ENCODE measurements at places on chromosomes 13 and 19.
A peak's percentile ranks its signal among the peaks of the same experiment; 100 is the strongest.

- DNase-seq = no peak
- H3K27me3 ChIP-seq = peaks cover 7% of the 10 kb centered on the region
- H3K4me3 ChIP-seq = no peak overlapping the region
Observed at GRCh38 chr19:34645551-34645950, 31.4 kb downstream of the SCGB2B2 start.

DNA sequence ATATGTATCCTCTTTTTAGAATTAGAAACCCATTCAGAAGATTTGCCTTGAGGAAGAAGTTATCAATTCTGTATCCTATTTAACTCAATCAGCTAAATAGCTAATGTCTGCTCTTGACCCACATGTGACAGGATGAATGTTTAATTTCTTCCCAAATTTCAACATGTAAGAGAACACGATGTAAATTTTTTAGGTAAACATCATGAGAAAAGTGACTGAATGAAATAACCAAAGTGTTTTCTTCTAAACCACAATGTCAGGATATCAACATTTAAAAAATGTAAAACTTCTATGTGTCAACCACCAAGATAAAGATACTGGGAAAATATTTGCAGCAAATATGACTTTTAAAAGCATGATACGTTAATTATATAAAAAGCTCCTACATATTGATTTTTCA lies 302.4 kb downstream of the DCT start:
- no peak for DNase-seq
- H3K36me3 ChIP-seq = no peaks in the 10 kb centered on the region

DNA sequence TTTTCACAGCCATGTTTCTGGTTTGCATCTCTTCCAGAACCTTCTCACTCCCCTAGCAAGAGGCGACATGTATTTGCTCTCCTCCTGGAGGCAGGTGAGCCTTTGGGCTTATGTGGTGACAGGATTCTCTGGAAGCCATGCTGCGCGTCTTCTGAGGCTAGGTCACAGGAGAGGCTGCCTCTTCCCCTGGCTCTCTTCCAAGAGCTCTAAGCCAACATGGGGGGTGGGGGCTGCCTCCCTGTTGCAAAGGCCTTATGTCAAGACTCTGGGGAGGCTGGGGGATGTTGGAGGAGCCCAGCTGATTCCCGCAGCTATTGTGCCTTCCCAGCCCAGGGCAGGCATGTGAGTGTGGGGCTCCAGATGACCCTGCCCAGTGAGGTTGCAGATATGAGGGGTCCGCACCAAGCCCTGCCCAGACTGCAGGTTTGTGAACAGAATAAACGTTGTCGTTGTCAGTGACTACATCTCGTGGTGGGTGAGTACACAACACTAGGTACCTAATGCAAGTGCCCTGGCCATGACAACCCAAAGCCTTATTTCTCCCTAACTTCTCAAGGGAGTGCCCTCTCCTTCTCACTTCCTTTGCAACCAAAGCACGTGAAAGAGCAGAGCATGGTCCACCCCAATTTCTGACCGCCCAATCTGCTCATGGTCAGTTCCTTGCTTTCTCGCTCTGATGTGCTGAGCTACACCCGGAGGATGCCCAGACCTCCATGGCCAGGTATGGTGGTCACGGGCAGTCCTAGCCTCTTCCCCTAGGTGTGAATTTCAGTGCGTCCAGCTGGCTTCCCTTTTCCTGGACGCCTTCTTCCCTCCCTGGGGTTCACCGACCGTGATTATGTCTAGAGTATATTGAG lies 44.9 kb downstream of the TEX29 start:
- peaks cover 2% of the 10 kb centered on the region for H3K4me1 ChIP-seq
- no peak overlapping the region for H3K27ac ChIP-seq
- no peak overlapping the region for H3K4me3 ChIP-seq
- no peak for DNase-seq
- no peaks in the 10 kb centered on the region for H3K36me3 ChIP-seq
- no peaks in the 10 kb centered on the region for H3K27me3 ChIP-seq

GRCh38 chr19:56834564-56835375 lies 5.8 kb downstream of the PEG3 start:
- H3K36me3 ChIP-seq = no peaks in the 10 kb centered on the region
- no peak overlapping the region for H3K4me3 ChIP-seq
- no peak overlapping the region for H3K27ac ChIP-seq
- H3K27me3 ChIP-seq = no peaks in the 10 kb centered on the region
- no peaks in the 10 kb centered on the region for H3K4me1 ChIP-seq

GRCh38 chr13:45748941-45749759 lies 47.0 kb downstream of the CBY2 start:
- no peak overlapping the region for H3K4me3 ChIP-seq
- H3K4me1 ChIP-seq = peaks cover 16% of the 10 kb centered on the region
- no peaks in the 10 kb centered on the region for H3K36me3 ChIP-seq
- no peaks in the 10 kb centered on the region for H3K27me3 ChIP-seq

GRCh38 chr13:110306960-110307766 lies at the start of the genes COL4A1 and COL4A2:
TSS of gene COL4A1 (minus strand) at chr13:110307157. CDS start at chr13:110307027, 130 bp downstream.
TSS of gene COL4A2 (plus strand) at chr13:110307284. CDS start at chr13:110307904, 620 bp downstream.
- no peaks in the 10 kb centered on the region for H3K27me3 ChIP-seq
- peak within 1 kb of the TSS; percentile 94 for H3K4me3 ChIP-seq
- H3K4me1 ChIP-seq = peaks cover 25% of the 10 kb centered on the region
- DNase-seq = peak; percentile 91
- no peaks in the 10 kb centered on the region for H3K36me3 ChIP-seq
- peak within 1 kb of the TSS; percentile 36 for H3K27ac ChIP-seq

- peaks cover 57% of the 10 kb centered on the region for H3K27me3 ChIP-seq
- no peak overlapping the region for H3K27ac ChIP-seq
- peaks cover 6% of the 10 kb centered on the region for H3K4me1 ChIP-seq
- no peaks in the 10 kb centered on the region for H3K36me3 ChIP-seq
Observed at GRCh38 chr19:39199025-39199424, 2.3 kb downstream of the NCCRP1 start.

- peaks cover 17% of the 10 kb centered on the region for H3K4me1 ChIP-seq
- H3K27me3 ChIP-seq = no peaks in the 10 kb centered on the region
- H3K27ac ChIP-seq = no peak overlapping the region
- DNase-seq = no peak
- H3K36me3 ChIP-seq = no peaks in the 10 kb centered on the region
- no peak overlapping the region for H3K4me3 ChIP-seq
Observed at GRCh38 chr13:75072368-75072767, 409.6 kb downstream of the TBC1D4 start.

DNA sequence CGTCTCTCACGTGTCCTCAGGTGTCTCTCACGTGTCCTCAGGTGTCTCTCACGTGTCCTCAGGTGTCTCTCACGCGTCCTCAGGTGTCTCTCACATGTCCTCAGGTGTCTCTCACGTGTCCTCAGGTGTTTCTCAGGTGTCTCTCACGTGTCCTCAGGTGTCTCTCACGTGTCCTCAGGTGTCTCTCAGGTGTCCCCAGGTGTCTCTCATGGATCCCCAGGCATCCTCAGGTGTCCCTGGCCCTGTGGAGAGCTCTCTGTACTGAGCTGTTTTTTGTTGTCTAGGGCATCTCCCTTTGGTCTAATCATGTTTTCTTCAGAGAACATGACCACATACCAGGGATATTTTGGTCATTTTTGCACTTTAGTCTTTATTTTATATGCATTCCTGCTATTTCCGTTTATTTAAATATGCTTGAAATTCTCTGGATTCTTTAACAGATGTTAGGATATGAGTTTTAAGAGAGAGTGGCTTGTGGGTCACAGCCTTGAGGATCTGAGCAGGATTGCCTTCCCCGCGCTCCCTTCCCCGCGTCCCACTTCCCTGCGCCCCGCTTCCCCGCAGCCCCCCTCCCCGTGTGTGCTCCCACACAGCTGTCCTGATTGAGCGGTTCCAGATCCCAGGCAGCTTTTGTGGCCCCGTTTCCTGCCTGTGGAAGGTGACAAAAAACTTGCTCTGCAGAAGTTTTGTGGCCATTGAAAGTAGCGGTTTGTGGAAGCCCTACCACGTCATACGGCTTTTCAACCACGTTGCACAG lies 31.9 kb downstream of the ATP4B start:
- DNase-seq = no peak
- no peak overlapping the region for H3K4me3 ChIP-seq
- no peak overlapping the region for H3K27ac ChIP-seq
- H3K36me3 ChIP-seq = peaks cover 5% of the 10 kb centered on the region

GRCh38 chr13:98480915-98481877 lies 95.7 kb downstream of the STK24 start:
- no peak overlapping the region for H3K4me3 ChIP-seq
- H3K4me1 ChIP-seq = peaks cover 80% of the 10 kb centered on the region
- H3K36me3 ChIP-seq = no peaks in the 10 kb centered on the region
- DNase-seq = no peak
- H3K27me3 ChIP-seq = no peaks in the 10 kb centered on the region

- no peaks in the 10 kb centered on the region for H3K27me3 ChIP-seq
- H3K27ac ChIP-seq = no peak overlapping the region
- no peak for DNase-seq
- H3K36me3 ChIP-seq = no peaks in the 10 kb centered on the region
- H3K4me1 ChIP-seq = no peaks in the 10 kb centered on the region
- no peak overlapping the region for H3K4me3 ChIP-seq
Observed at GRCh38 chr13:40254394-40254793, 412.0 kb downstream of the FOXO1 start.

GRCh38 chr13:26909477-26909876 lies 148.9 kb upstream of the GPR12 start:
- H3K27me3 ChIP-seq = no peaks in the 10 kb centered on the region
- H3K4me1 ChIP-seq = no peaks in the 10 kb centered on the region
- H3K36me3 ChIP-seq = no peaks in the 10 kb centered on the region
- no peak overlapping the region for H3K4me3 ChIP-seq
- DNase-seq = no peak
- no peak overlapping the region for H3K27ac ChIP-seq

DNA sequence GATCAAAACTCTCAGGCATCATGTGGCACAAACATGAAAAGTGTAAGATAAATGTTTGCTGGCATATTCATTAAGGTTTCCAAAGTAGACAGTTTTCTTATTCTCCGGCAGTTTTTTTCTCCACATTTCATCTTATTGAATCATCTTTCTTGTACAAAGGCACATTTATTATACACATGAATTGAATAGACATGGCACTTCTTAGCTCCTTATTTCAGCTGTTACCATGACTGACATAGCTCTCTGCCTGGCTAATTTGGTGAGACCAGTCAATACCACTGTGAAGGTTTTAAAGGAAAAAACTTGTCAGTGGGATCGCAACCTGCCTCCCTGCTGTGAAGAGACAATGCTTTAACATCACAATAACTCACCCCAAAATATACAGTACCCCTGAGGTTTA lies 285.0 kb upstream of the PCDH20 start:
- no peak for DNase-seq
- H3K4me3 ChIP-seq = no peak overlapping the region
- H3K36me3 ChIP-seq = no peaks in the 10 kb centered on the region
- H3K27ac ChIP-seq = no peak overlapping the region
- H3K27me3 ChIP-seq = no peaks in the 10 kb centered on the region
- H3K4me1 ChIP-seq = no peaks in the 10 kb centered on the region

DNA sequence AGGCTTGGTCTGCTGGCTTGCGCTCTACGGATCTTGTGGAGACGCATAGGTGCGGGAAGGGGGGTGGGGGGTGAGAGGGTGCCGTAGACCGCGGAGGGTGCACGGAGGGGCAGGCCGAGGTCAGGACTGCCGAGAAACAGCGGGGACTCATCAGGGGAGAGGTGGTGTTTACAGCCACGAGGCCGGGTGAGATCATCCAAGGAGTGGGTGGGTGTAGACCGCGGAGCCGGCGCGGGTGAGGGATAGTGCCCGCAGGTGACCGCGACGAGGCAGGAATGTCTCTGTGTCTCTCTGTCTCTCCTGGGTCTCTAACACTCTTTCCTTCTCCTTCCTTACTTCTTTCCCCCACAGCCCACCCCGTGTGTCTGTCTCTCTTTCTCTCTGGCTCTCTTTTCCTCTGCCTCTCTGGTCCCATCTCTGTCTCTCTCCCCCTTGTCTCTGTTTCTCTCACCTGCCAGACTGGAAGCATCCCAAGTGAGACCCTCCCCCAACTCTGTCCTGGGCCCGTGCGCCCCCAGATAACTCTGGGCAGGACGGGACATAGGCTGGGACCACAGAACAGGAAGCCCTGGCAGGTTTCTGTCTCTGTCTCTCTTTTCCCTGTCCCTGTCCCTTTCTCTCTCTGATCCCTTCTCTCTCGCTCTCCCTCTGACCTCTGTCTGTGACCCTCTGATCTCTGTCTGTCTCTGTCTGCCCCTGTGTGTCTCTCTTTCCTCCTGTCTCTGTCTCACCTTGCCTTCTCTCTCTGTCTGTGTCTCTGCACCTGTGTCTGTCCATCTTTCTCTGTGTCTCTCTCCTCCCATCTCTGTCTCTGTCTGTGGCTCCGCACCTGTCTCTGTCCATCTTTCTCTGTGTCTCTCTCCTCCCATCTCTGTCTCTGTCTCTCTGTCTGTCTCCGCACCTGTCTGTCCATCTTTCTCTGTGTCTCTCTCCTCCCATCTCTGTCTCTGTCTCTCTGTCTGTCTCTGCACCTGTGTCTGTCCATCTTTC lies 1.8 kb upstream of the KLK4 start:
- no peaks in the 10 kb centered on the region for H3K36me3 ChIP-seq
- H3K27me3 ChIP-seq = peaks cover 93% of the 10 kb centered on the region
- DNase-seq = no peak
- no peaks in the 10 kb centered on the region for H3K4me1 ChIP-seq
- no peak overlapping the region for H3K4me3 ChIP-seq

DNA sequence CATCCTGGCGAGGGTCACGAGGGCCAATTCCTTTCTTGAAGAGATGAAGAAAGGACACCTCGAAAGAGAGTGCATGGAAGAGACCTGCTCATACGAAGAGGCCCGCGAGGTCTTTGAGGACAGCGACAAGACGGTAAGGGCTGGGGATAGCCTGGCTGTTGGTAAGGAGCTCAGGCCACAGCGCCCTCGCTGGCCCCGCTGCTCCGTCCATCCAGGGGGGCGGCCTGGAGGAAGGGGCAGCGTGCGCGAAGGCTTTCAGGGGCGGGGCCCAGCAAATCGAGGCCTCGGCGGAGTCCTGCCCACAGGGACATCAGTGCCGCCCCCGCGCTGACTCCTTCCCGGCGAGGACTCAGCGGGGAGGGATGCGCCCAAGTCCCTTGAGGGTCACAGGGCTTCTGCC lies 6.9 kb downstream of the F10 start:
- DNase-seq = no peak
- no peaks in the 10 kb centered on the region for H3K36me3 ChIP-seq
- peaks cover 5% of the 10 kb centered on the region for H3K4me1 ChIP-seq
- no peaks in the 10 kb centered on the region for H3K27me3 ChIP-seq
- H3K4me3 ChIP-seq = no peak overlapping the region

GRCh38 chr19:4714016-4714415 lies 9.6 kb downstream of the DPP9 start:
- no peak for DNase-seq
- no peaks in the 10 kb centered on the region for H3K27me3 ChIP-seq
- H3K4me3 ChIP-seq = no peak overlapping the region
- no peak overlapping the region for H3K27ac ChIP-seq

- peaks cover 38% of the 10 kb centered on the region for H3K4me1 ChIP-seq
- peak overlapping the region; percentile 40 for H3K27ac ChIP-seq
- no peak for DNase-seq
- H3K36me3 ChIP-seq = no peaks in the 10 kb centered on the region
- H3K27me3 ChIP-seq = no peaks in the 10 kb centered on the region
- H3K4me3 ChIP-seq = no peak overlapping the region
Observed at GRCh38 chr13:99871249-99871898, 100.2 kb downstream of the ZIC5 start.

DNA sequence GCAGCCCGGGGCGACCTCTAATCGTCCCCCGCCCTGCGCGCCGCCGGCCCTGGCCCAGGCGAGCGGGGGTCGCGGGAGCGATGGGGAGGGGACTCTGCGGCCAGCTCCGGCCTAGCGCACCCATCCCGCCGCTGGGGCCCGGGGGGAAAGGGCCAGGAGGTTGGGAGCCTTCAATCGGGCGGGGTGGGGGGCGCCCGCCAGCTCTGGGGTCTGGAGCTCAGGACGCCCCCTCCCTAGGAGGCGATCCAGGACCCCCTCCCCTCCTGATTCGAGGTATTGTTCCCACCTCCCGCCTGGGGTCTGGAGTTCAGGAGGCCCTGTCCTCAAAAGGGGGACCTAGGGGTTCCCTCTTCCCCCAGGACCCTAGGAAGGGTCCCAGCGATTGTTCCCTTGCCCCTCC lies 430 bp downstream of the ZNF358 start:
- H3K27me3 ChIP-seq = no peaks in the 10 kb centered on the region
- DNase-seq = peak; percentile 12
- H3K27ac ChIP-seq = no peak overlapping the region
- H3K4me1 ChIP-seq = peaks cover 4% of the 10 kb centered on the region
- no peaks in the 10 kb centered on the region for H3K36me3 ChIP-seq
- H3K4me3 ChIP-seq = peak overlapping the region; percentile 57
